ENCODE measurements at places on chromosomes 3 and 15.

- DNase-seq = no peak
These were observed 136.5 kb upstream of the TBL1XR1 start for GRCh38 chr3:177333533-177334520.

GRCh38 chr3:136068708-136069107 lies 103.2 kb downstream of the PPP2R3A start:
- DNase-seq = no peak

DNA sequence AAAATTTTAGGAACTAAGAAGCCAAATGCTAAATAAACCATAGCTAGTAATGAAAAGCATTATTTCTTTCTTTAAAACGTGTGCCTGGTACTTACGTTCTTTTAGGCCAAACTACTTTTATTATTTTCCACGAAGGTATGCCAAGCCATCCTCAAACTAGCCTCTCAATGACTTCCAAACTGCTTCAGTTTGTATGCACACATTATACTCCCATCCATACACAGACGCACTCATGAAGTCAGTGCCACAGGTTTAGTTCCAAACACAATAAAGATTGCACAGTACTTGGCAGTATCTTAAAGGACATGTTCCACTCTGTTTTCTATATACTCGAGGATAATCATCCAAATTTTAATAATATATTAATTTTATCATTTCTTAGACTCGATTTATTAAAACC lies 609.2 kb upstream of the ZNF385D start:
- no peak for DNase-seq

DNA sequence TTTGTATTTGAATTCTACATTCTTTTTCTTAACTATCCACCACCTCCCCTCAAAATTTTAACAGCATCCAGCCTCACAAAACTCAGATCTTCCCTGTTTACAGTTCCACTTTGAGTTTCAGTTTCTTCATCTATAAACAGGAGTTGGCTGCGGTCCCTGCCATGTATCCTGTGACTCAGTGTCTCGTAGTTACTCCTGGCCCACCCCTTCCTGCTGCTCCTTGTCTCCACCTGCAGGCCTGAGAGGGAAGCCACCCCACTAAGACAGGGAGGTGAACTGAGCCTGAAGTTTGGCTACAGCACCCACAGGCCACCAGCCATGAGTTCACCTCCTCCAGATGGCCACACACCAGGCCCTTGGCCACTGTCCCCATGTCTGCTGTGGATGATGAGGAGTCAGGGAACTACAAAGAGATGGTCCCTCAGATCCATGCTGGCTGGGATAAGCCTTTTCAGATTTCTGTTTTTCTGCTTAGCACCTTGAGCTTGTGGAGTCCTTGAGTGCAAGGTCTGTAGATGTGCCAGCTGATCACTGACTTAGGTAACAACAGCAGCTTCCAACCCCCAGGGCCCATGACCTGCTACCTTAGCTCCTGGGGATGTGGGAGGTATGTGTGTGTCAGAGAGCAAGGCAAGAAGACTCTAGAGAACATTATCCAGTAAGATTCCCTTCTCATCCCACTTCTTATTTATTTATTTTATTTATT lies 37.5 kb downstream of the CD86 start:
- DNase-seq = no peak

GRCh38 chr15:42282344-42282743 lies 9.1 kb upstream of the TMEM87A start:
- no peak for DNase-seq

- no peak for DNase-seq
These were observed 2.8 kb upstream of the CD47 start for GRCh38 chr3:108093616-108094015.

DNA sequence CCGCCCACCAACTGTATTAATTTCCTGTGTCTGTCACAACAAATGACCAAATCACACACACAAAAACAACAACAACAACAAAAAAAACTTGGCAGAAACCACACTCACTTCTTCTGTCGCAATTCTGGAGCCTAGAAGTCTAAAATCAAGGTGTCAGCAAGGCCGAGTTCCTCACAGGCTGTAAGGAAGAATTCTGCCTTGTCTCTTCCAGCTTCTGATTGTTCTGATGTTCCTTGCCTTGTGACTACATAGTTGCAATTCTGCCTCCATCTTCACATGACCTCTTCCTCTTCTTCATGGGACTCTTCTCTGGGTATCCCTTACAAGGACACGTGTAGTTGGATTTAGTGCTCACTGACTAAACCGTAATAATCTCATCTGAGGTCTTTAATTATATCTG lies 61.4 kb downstream of the IL12A start:
- no peak for DNase-seq

DNA sequence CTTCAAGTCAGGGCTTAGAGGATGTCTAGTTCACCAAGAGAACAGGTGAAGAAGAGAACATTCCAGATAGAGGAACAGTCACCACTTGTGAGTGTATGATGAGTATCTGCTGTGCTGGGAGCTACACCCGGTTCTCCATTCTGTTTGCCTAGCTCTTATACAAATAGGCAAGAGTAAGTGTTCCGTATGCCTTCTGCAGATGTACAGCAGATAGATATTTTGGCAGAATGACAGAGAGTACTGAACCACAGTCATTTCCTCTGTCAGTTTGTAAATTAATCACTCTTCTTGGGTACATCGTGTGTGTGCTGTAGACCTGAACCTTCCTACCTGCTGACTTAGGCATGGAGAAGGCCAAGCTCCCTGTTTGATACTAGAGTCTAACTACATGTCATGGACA lies 108.3 kb upstream of the CTDSPL start:
- DNase-seq = peak; percentile 91

GRCh38 chr3:195863121-195864061 lies 45.0 kb downstream of the TNK2 start:
- peak; percentile 71 for DNase-seq

DNA sequence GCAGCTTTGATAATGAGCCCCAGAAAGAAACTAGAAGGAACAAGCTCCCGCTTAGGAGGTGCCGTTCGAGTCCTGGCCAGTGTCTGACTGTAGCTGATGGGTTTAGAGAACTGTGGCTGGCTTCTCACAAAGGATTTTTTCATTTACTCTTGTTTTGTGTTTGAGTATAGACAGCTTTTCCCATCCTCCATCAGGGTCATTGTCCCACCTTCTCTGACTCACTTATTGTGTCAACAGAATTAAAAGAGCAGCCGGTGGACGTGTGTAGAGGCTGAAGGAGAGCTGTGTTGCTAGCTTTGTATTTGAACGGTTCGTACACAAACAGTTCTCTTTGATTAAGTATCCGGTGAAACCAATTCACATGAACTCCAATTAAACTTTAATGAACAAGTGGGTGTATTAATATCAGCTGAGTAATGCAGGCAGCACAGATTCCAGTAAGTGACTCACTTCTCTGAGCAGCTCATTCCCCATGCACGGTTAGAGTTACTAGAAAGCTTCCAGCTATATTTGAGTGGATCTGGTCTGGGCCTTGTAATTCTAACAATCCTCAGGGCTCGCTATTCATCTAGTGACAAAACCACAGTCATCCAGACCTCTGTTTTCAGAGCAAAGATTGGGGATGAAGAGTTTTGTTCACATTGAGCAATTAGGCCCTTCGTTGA lies 141.0 kb downstream of the LPP start:
- no peak for DNase-seq

GRCh38 chr3:48369693-48370332 lies 2.2 kb upstream of the FBXW12 start:
- DNase-seq = no peak

GRCh38 chr15:81156324-81156723 lies 22.3 kb downstream of the CFAP161 start:
- DNase-seq = no peak

DNA sequence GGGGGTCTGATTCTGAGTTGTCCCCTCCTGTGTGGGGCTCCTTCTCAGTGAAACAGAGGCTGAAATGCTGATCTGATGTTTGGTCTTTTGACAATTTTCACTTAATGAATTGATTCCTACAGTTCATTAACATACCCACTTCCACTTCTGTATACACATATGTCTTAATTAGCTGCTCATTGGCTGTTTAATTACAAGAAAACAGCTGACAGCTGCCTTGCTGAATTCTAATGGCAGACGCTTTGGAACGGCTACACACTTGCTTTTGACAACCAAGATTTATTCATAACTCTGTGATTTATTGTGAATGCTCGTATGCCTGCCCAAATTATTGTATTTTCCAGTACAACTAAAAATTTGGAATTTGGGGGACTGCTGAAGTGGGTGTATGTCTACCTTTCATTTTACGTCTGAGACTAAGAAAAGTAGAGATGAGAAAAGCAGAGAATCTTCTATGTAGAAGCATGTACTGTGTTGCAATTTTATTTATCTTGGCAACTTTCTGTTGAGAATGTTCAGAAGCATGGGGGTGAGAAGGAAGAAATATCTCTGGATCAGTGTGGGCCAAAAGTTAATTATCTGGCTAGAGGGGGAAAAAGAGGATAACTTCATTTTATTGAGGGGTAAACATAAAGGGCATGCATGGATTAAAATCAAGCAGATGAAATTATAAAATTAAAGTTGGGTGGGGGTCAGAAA lies 46.5 kb upstream of the ICE2 start:
- DNase-seq = no peak

- DNase-seq = no peak
These were observed 89.6 kb upstream of the CBLB start for GRCh38 chr3:105958237-105959000.

- DNase-seq = no peak
These were observed 12.1 kb upstream of the TEX9 start for GRCh38 chr15:56353119-56353518.

GRCh38 chr3:64732576-64732975 lies 44.8 kb upstream of the ADAMTS9 start:
- no peak for DNase-seq

- DNase-seq = no peak
These were observed 856.4 kb downstream of the ROBO1 start for GRCh38 chr3:78911394-78911793.

DNA sequence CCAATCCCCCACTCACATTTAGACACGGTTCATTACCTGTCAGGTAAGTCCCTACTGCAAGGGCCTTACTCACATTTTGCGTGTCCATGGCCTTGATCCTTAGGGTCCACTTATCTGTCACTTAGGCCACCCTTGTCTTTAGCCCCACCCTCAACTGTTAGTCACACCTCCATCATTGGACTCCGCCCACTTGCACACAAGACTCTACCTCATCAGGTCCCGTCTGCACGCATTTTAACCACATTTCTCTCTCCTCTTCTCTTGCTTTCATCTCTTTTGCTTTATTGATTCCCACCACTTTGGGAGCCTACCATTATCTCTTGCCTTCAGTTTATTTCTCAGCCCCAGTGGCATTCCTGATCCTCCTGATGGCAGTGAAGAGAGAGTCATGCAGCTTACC lies at the start of gene IQCF6:
TSS of gene IQCF6 (minus strand) at position 101 of the 400 bp plus-strand sequence. CDS start at position 88, 13 bp downstream.
- DNase-seq = no peak
